Spleen (tissue), 13 donors: ENCODE measurements at places on chromosomes 5 and 9. TPM values are rescaled to one million over a fixed set of nuclear protein-coding genes. Genes with fewer than 3 reads are reported as not detected.

C9 gene
- total RNA-seq = not detected

TNPO1 gene
- 192 TPM for total RNA-seq

GRCh38 chr9:130445268-130445983, 665 bp downstream of the ASS1 start:
- peaks cover 33% of the 10 kb centered on the region for H3K27me3 ChIP-seq
- no peaks in the 10 kb centered on the region for H3K36me3 ChIP-seq
- DNase-seq = peak; percentile 64
- H3K4me3 ChIP-seq = peak overlapping the region; percentile 37
- no peak overlapping the region for H3K27ac ChIP-seq

DNA sequence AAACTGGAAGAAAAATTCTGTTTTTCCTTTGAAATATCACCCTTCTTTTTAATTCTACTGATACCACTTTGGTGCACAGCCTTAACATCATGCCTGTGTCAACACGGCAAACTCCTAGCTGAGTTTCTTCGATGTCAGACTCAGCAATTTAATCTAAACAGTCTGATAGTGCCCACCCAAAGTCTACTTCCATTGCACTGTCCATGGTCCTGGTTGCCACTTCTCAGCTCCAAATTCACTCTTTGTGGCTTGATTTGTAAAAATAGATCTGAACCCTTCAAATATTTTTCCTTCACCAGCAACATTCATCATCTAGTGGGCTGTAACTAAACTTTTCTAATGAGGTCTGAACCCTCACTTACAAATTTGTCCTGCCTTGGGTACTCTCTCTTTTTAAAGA, 107.8 kb downstream of the NUDT12 start:
- H3K4me1 ChIP-seq = no peaks in the 10 kb centered on the region
- no peaks in the 10 kb centered on the region for H3K27me3 ChIP-seq
- no peaks in the 10 kb centered on the region for H3K36me3 ChIP-seq
- no peak for DNase-seq
- H3K27ac ChIP-seq = no peak overlapping the region

DNA sequence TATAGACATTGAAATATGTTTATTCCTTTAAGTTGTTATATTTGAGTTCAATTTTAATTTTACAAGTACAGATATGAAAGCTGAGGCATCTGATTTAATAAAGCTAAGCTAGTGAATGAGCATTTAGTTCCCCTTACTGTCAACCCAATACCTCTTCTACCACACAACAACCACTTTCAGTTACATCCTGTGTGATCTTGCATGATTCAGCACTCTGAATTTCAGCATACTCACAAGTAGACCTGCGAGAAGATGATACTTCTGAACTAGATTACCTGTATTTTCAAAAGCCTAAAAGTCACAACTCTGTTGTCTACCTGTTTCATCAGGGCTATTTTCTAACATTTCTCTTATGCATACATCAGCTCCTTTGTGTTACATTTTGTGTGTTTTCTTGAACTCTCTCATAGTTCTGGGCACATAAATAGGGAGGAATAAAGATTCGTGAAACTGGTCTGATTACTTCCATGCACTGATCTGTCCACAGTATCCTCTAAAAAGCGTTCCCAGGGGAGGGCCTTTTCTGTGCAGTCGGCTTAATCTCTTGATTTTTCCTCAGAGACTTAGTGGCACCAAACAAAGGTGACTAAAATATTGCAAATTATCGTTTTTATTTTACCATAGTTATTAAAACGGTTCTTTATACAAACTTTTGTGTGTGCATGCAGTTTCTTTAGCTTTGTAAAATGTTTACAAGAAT, 2025.5 kb upstream of the NUDT12 start:
- no peaks in the 10 kb centered on the region for H3K4me1 ChIP-seq
- DNase-seq = no peak
- H3K4me3 ChIP-seq = no peak overlapping the region
- H3K27ac ChIP-seq = no peak overlapping the region

DNA sequence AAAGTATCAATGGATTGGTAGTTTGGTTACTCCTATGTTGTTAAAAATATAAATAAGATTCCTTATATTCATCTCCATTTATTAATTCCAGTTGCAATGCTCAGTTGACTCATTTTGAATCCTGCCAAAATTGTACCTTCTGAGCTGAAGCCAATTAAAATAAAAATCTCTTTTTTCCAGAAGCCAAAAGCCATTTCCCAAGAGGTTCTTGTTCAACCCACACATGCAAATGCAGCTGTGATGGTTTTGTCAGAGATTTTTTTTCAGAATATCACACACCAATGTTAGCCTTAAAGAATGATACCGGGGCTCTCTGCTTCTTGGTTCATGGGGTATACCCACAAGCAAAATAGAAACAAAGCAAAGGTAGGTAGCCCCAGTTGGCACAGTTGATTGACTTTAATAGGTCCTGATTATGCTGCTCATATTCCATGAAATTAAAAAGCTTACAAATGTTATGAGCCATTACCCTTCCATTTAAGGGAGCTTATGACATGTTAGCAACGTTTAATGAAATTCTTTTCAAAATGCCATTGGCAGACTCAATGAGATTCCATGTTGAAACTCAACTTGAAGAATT, 208.0 kb downstream of the SGCD start:
- no peaks in the 10 kb centered on the region for H3K36me3 ChIP-seq
- no peak overlapping the region for H3K27ac ChIP-seq
- H3K4me3 ChIP-seq = no peak overlapping the region
- no peak for DNase-seq
- no peaks in the 10 kb centered on the region for H3K27me3 ChIP-seq

- no peak for DNase-seq
- H3K4me3 ChIP-seq = no peak overlapping the region
- H3K27me3 ChIP-seq = peaks cover 40% of the 10 kb centered on the region
- no peaks in the 10 kb centered on the region for H3K36me3 ChIP-seq
- H3K27ac ChIP-seq = no peak overlapping the region
Measured at GRCh38 chr5:176692839-176693476, 45.7 kb downstream of the TSPAN17 start.

GRCh38 chr5:123262216-123262823, 160.9 kb downstream of the CEP120 start:
- DNase-seq = no peak
- no peaks in the 10 kb centered on the region for H3K4me1 ChIP-seq
- H3K4me3 ChIP-seq = no peak overlapping the region
- H3K27me3 ChIP-seq = no peaks in the 10 kb centered on the region
- H3K27ac ChIP-seq = no peak overlapping the region

- no peaks in the 10 kb centered on the region for H3K27me3 ChIP-seq
- no peak overlapping the region for H3K27ac ChIP-seq
- no peak for DNase-seq
- H3K4me3 ChIP-seq = no peak overlapping the region
- H3K4me1 ChIP-seq = no peaks in the 10 kb centered on the region
- H3K36me3 ChIP-seq = no peaks in the 10 kb centered on the region
Measured at GRCh38 chr9:94204174-94204573, 54.9 kb upstream of the ZNF169 start.

- H3K4me3 ChIP-seq = no peak overlapping the region
- H3K27me3 ChIP-seq = no peaks in the 10 kb centered on the region
- DNase-seq = no peak
Measured at GRCh38 chr5:126369995-126370731, 53.0 kb upstream of the GRAMD2B start.
